ENCODE measurements at places on chromosomes 2 and 18.
A peak's percentile ranks its signal among the peaks of the same experiment; 100 is the strongest.

DNA sequence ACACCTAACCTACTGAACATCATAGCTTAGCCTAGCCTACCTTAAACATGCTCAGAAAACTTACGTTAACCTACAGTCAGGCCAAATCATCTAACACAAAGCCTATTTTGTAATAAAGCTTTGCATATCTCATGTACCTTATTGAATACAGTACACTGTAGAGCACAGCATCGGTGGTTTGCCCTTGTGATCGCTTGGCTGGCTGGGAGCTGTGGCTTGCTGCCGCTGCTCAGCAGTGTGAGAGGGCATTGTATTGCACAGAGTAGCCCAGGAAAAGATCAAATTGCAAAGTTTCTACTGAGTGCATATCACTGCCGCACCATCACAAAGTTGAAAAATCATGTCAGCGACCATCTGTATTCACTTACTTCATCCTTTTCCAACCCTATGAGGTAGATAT lies 62.3 kb upstream of the NCK2 start:
- DNase-seq: no peak

DNA sequence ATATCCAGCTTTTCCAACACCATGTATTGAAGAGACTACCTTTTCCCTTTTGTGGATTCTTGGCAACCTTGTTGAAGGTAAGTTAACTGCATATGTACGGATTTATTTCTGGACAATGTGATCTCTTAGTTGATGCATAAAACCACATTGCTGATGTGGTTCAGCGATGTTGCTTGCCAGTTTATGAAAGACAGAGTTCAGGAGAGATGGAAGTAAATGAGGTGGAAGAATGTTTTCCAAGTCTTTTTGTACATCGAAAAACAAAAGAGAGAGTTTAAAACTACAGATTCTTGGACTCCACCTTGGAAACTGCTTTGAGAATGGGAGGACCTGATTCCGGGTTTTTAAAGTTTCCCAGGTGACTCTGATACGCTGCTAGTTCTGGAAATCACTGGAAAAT lies 43.8 kb downstream of the MOB4 start:
- DNase-seq: no peak

GRCh38 chr2:46697830-46698323 lies 217.7 kb downstream of the MCFD2 start:
- DNase-seq: no peak

GRCh38 chr18:74281980-74282754 lies 9.6 kb downstream of the CYB5A start:
- DNase-seq: no peak

DNA sequence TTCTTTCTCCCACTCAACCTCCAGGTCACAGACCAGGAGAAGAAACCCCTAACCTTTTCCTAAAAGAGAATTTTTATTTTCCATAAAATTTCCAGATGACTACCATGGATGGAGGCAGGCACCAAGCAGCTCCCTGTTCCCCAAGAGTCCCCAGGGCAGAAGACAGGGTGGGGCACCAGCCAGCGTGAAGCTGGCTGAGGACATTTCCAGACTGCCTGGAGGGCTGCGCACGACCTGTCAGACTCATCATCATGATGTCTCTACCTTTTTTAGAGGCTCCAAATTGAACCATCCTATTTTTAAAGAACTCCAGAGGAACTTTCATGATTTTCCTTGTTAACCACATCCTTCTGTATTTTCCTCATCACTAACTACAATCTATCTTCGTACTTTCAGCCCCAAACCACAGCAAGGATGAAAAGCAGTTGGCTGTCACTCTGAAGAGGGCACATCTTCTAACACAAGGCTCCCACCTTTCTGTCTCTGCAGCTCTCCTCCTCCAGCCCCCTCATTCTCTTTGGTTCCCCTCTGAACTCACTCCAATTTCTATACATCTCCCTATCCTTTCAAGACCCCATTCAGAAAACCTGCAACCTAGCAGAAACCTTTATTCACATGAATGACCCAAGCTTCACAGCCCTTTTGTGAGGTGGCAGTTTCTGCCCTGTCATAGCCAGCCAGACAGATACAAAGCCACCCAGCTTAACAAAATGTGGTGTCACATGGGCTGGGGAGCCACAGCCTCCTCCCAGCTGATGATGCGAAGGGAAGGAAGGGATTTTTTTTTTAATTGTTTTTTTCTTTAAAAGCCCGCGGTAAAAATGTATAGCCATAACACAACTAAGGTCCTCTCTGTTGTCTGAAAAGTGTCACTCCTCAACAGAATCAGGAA lies 11.1 kb downstream of the AMMECR1L start:
- DNase-seq: peak; percentile 40

DNA sequence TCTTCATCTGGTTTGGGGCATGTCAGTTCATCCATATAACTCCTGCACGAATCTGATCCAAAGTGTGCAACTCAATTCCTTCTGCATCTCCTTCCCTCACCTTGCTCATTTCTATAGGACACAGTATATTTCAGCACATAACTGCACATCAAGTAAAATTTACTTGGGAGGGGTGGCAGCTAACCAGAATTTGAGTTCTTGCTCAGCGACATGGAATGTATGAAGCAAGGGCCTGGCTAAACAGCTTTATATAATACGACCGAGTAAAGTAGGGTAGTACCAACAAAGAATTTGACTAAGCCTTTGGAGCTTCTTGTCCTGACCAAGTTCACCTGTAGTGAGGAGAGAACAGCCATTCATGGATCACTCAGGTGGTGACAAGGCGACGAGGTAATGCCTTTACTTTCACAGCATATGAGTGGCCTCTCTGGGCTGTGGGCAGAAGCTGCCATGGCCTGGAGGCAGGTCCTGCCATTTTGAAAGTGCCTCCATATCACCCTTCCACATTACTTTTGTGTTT lies 570.2 kb upstream of the TNP1 start:
- no peak for DNase-seq

DNA sequence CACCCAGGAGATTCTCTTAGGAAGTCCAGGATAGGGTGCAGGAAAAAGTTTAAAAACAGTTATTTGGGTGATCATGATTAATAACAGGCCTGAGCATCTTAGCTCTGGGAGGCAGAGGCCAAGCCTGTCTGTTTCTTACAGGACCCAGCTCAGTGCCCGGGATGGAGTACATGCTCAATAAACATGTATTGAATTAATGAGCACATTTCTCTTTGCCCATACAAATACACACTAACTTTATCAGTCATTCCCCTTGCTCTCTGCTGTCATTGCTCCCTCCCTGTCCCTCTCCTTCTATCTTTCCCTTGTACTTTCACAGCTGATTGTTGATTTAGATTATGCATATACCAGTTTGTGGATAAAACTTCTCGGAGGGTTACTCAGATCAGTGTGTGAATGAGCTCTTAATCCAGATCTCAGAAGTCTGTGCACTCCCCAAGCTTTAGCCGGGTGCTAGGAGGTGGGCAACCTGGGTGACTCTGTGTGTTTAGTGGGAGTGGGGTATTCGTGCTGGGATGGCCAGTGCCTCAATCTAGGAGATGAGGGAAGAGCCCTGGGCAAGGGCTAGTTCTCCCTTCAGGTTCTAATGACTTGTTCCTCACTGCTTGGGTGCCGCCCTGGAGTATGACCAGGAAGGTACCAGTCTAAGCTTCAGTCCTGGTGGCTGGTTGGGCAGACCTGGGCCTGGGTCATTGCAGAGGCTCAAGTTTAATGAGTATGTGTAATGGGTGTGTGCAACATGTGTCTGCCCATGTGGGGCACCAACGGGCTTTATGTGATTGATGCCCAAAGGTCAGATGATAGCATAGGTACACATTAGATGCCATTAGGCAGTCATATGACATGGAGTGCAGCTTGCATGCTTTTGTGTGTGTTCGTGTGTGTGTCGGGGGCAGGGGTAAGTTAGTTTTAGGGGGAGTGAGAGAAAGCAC lies 10.6 kb downstream of the EMX1 start:
- DNase-seq: peak; percentile 14

DNA sequence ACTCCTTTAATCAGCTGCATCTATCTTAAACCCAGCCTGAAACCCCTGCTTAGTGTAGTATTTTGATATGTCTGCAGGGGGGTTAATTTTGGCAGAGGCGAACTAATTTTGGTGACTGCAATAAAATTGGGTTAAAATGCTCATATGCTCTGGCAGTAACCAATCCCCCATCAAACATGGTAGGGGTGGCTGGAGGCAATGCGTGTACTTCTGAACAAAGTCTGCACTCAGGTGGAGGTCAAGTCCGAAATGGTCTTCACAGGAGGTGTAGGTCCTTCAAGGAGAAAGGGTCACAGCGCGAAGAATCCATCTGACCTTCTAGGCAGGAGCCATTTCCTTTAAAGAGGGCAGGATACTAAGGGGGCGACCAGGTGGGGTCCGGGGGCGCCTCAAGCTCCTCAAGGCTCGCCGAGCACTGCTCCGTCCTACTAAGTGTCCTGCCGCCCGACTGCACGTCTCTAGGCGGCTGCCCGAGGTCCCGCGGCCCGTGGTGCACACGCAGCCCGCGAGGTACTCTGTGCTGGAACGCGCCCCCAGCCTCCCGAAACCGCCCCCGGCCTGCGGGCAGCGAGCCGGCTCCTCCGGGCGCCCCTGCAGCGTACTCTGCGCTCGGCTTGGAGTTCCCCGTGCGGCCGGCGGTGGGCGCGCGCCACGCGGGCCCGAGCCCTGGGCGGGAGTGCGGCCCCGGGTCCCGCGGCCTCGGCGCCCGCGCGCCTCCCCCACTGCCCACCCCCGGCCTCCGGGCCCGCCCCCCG lies 1.7 kb upstream of the LDLRAD4 start:
- peak; percentile 64 for DNase-seq

DNA sequence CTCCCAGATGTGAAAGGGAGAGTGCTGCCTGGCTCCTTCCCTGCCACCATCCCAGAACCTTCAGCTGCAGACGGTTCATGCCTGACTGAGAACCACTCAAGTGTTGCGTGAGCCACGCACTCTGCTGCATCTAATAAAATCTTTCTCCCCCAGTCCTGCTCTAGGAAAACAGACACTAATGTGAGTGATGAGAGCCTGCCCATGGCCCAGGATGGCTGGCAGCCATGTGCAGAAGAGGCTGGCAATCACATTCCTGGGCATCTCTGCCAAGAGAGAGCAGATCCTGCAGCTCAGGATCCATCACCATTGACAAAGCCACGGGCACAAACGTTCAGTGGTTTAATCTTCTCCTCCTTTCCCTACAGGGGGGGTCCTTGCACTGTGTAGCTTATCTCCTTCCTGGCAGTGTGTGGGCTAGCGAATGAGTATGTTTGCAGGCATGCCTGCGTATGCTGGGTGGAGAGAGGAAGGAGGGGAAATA lies 477.5 kb downstream of the SLC4A3 start:
- no peak for DNase-seq

DNA sequence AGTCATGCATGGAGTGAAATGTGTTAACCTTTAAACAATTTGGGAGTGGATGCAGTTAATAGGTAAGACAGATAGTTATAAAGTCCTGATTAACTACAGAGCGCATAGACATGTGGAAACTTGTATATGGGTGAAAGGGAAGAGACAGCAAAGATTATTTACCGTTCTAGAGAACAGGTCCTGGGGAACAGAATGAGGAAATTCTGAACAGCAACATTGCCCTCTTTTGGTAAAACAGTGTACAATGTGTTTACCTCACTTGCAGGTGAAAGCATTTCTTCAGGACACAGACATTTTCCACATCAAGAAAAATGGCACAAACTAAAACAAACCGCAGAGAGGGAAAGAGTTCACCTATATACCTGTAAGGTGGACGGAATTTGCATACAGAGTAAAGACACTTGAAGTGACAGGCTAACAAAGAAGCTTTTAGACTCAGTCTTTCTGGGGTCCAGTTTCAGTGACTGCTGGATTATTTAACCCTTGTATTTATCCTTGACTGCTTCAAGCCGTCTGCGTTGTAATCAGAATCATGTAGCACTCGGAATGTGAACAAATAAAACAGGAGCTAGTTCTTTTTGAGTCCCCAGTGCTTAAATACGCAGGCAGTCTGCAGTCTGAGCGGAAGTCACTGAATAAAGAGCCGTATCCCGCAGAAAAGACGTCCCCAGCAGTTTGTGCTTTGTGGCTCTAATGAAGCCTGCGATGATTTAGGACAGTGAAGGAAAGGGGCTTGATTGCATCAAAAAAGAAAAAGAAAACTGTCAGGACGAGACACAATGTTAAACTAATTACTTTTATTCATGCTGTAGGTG lies 364.8 kb upstream of the GALNT5 start:
- DNase-seq: no peak

- no peak for DNase-seq
These were observed 795.8 kb upstream of the SALL3 start for GRCh38 chr18:78183815-78184214.

DNA sequence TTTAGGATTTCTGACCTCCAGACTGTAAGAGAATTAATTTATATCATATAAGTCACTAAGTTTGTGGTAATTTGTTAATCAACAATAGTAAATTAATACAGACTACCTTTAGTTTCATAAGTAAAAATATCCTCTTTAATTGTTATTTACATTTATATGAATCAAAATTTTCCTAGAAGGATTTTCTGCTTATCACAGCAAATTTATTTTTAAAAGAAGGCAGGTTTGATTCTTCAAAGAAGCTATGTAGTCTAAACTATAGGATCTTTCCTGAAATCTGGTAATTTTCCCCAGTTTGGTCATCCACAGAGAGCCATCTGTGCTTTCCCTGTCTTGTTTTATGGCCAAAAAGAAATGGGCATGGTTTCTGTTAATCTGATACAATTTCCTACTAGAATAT lies 13.1 kb upstream of the VRK2 start:
- DNase-seq: no peak

- no peak for DNase-seq
These were observed 119.5 kb downstream of the RTP5 start for GRCh38 chr2:241989074-241989473.

DNA sequence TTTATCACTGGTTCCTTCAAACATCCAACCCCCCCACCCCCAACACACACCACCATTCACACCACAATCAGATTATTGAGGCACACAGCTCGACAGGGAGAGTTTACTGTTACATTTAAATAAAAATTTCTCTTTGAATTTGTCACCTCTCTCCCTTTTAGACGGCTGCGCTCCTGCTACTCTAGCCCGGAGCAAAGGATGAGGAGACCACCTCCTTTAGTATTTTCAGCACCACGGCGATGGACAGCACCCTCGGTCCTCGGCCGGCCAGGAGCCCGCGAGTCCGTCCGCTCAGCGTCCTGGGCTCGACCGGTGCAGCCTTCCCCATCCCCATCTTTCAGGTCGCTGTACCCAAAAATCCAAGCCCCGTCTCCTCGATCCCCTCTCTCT lies 892 bp downstream of the CELF4 start:
- peak; percentile 41 for DNase-seq

- no peak for DNase-seq
These were observed 1109.2 kb downstream of the LRP1B start for GRCh38 chr2:141021611-141022010.

All from activated naive CD4-positive, alpha-beta T cell treated with anti-CD3 and anti-CD28 coated beads, Interleukin-2, amount 10 ng/mL, durations not matched to agents 7 days and 5 days (primary cell).